Mesothelial cell of epicardium (in vitro differentiated cells): ENCODE measurements at places on chromosomes 16 and 17. TPM values are rescaled to one million over a fixed set of nuclear protein-coding genes. Genes with fewer than 3 reads are reported as not detected.

Gene CARD14
- total RNA-seq, result 5.4 to 6.9 TPM (median 6.8 TPM) in 3 replicates

Gene KCNJ18
- total RNA-seq, result not detected in 3 replicates

GRCh38 chr16:50812876-50813466, 71.1 kb downstream of the CYLD start:
- DNase-seq, result no peak

GRCh38 chr17:75508931-75509361, 6.4 kb downstream of the CASKIN2 start:
- DNase-seq, result no peak

Gene RNF222
- not detected in 3 replicates for total RNA-seq

Gene LITAFD
- total RNA-seq, result not detected in 3 replicates

- DNase-seq, result no peak
Observed at GRCh38 chr17:44777394-44778348, 18.9 kb downstream of the ADAM11 start.

- DNase-seq, result no peak
Observed at GRCh38 chr17:74935585-74936469, at the start of gene OTOP3. TSS of gene OTOP3 (plus strand) at chr17:74935898. CDS start at chr17:74935922, 24 bp downstream.

DNA sequence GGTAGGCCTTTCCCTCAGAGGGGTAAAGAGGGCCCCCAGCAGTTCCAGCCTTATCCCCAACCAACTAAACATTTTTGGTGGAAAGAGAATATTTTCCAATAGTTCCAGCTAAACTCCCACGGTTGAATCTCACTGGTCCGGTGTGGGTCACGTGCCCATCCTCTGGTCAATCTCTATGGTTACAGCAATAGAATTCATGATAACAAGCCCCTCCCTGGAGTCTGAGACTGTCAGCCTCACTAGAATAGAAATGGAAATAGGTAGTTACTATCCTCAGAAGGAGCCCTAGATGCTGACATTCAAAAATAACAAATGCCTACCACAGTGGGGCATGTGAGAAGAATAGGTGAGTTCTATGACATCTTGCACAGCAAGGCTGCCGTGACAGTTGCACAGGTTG, 37.5 kb upstream of the LITAF start:
- DNase-seq, result no peak

- no peak for DNase-seq
Observed at GRCh38 chr17:869567-870525, 87.7 kb downstream of the MRM3 start.

Gene ORC6
- 29.7 to 31.0 TPM (median 30.1 TPM) in 3 replicates for total RNA-seq

DNA sequence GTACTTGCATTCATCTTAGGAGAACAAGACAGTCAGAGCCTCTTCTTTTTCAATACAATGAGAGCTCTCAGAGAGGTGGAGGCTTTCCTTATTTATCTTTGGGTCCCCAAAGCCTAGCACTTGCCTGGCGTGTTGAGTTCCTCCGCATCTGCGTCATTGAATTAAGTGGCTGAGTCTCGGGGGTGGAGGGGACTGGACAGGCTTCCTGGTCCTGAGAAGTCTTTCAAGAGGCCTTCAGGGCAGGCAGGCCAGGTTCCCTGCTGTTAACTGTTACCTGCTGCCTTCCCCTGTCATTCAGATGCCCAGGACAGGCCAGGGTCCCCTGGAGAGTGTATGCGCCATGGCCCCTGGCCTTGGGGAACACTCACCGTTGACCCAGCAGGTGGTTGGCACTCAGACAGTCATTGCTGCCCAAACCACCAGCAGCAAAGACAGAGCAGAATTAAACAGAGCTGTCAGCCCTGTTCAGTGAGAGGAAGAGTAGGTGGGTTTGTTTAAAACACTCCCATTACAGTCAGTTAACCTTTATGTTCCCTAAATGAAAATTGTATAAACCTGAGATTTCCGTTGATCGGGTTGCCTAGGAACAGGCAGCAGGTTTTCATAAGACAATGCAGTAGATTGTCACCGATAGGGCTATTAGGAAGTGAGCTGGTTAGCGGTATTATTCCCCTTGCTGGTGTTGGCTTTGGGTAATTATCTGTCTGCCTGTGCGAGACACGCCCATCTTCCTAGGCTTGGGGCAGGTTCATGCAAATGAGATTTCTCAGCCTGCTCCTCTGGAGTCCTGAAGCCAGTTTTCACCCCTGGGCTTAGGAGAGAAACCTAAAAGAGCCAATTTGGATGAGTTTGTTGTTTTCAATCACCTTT, 132.7 kb downstream of the CCDC182 start:
- no peak for DNase-seq

DNA sequence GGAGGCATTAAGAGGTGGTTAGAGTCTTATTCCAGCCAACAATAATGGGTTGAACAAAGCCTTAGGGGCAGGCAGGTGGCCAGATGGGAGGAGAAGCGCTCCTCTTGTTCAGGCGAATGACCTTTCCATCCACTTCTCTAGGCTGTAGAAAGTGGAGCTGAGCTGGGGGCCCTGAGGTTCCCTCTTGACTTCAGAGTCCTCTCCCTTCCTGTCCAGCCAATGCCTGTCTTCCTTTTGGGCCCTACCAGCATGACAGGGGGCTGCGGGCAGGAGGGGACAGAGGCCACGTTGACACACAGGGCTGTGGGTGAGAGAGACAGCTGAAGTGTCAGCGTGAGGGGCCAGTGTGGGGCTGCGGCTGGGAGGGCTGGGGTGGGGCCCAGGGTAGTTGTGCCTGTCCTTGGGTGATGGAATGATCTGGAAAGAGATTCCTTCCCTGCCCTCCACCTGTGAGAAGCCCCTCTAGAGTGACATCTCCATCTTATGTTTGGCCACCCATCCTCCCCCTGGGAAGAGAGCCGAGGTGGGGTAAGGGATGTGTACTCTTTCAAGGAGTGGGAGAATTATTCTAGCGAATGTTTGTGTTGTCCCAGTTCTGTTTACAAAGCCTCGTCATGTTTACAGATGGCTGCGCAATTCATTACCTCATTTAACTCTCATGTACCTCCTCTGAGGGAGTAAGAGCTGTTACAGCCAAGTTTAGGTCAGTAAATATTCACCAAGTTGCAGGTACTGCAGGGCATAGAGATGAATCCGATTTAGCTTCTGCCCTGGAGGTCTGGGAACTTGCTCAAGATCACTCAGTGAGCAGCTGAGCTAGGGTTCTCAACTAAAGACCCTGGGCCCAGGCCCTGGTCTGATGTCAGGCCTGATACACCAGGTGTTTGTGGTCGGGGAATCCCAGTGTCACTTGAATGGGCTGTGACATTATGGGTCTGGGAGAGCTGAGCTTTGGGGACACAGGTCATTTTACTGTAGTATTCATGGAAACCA, 3.3 kb downstream of the ERBB2 start:
- no peak for DNase-seq

- DNase-seq, result no peak
Observed at GRCh38 chr17:18850679-18851078, 7.3 kb upstream of the PRPSAP2 start.

DNA sequence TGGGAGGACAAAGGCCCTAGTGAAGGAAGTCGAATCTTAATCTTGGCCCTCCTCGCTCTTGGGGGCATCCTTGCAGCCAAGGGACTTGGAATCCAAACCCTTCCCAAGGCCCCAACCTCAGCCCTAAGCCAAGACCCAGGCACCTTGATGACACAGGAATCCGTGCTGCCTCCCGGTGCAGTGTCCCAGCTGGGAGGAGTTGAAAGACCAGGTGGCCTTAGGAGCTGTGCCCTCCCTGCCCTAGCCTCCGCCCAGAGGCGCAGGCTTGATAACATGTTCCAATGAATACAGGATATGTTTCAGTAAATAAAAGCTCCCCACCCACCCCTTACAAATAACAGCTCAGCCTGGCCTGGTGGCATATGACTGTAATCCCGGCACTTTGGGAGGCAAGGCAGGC, at the start of gene CHST5:
Gene CHST5 (minus strand): TSS at position 208 of the 400 bp plus-strand sequence. CDS start 5,724 bp downstream, outside the sequence.
- DNase-seq, result no peak
